Right lobe of liver (tissue), 6 donors: ENCODE measurements at places on chromosomes 12 and 14. TPM values are rescaled to one million over a fixed set of nuclear protein-coding genes. Genes with fewer than 3 reads are reported as not detected.

Gene KCNH3
- total RNA-seq, result not detected

Gene IL26
- not detected for total RNA-seq

Gene FAM222A
- 1.2 TPM for total RNA-seq

Gene LRRC43
- total RNA-seq, result 0.26 TPM

Gene FLVCR2
- total RNA-seq, result 36.1 TPM

Gene KLHL33
- 0.19 TPM for total RNA-seq

Gene DRAM1
- 4.2 TPM for total RNA-seq

Gene PDZRN4
- total RNA-seq, result 0.43 TPM

Gene SIX6
- total RNA-seq, result not detected

Gene EML1
- 4.5 TPM for total RNA-seq

Gene SAMD15
- total RNA-seq, result 0.27 TPM

Gene DAO
- total RNA-seq, result 39.9 TPM

Gene NGB
- total RNA-seq, result not detected

Gene TTC7B
- total RNA-seq, result 56.1 TPM

Gene CPSF6
- total RNA-seq, result 11.6 TPM

Gene ANAPC7
- 14.6 TPM for total RNA-seq

Gene ETFBKMT
- 6.9 TPM for total RNA-seq

Gene FGF23
- total RNA-seq, result 41.0 TPM

Gene KLRF1
- total RNA-seq, result 0.65 TPM

Gene PLEKHG7
- total RNA-seq, result 0.49 TPM

Gene PRH2
- not detected for total RNA-seq

Gene PRICKLE1
- 1.6 TPM for total RNA-seq

Gene KCNA5
- total RNA-seq, result not detected

Gene CHPT1
- total RNA-seq, result 75.2 TPM

Gene NOVA1
- 0.12 TPM for total RNA-seq

Gene SLC6A15
- total RNA-seq, result not detected

Gene SERPINA9
- not detected for total RNA-seq

Gene KIF26A
- 0.88 TPM for total RNA-seq

Gene SMIM41
- total RNA-seq, result not detected

Gene KRT79
- total RNA-seq, result not detected

Gene PLEKHD1
- not detected for total RNA-seq

Gene SERPINA10
- 212 TPM for total RNA-seq

Gene MMP19
- total RNA-seq, result 5.0 TPM

Gene TAS2R50
- total RNA-seq, result 0.60 TPM

Gene B4GALNT1
- total RNA-seq, result 1.5 TPM

Gene A2ML1
- total RNA-seq, result not detected

Gene TAS2R7
- total RNA-seq, result not detected

Gene MYF5
- total RNA-seq, result not detected

Gene PIK3C2G
- 17.5 TPM for total RNA-seq

Gene NUAK1
- 11.0 TPM for total RNA-seq

Gene CDCA4
- 0.90 TPM for total RNA-seq

Gene KCNC2
- total RNA-seq, result not detected

Gene KLHL28
- total RNA-seq, result 7.3 TPM

Gene PMEL
- total RNA-seq, result 3.1 TPM

Gene OTUB2
- 2.2 TPM for total RNA-seq

Gene SPIC
- 1.3 TPM for total RNA-seq

Gene KCNMB4
- total RNA-seq, result 0.64 TPM

Gene RASSF9
- 0.62 TPM for total RNA-seq
